ENCODE measurements at places on chromosomes 2 and 18.

- DNase-seq, result no peak
Measured at GRCh38 chr2:173043476-173043875, 32.2 kb upstream of the MAP3K20 start.

GRCh38 chr2:218021536-218022071 lies 18.8 kb upstream of the TNS1 start:
- DNase-seq, result no peak

DNA sequence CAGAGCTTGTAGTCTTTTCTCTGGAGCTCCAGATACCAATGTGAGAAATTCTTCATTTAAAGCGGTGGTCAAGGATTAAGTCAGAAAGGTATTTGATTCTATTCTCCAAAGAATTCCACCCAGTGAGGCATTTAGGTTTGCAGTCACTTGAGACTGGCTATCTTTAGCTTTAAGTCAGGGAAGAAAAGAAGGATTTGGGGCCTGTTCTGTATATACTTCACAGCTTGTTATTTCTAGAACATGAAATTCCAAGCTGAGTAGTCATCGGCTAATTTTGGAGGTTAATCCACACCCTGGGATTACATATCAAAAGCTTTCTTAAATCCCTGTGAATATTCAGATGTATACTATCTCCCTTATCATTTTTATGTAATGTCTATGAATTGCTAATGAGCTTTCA lies 39.4 kb downstream of the MYOM1 start:
- DNase-seq, result no peak

DNA sequence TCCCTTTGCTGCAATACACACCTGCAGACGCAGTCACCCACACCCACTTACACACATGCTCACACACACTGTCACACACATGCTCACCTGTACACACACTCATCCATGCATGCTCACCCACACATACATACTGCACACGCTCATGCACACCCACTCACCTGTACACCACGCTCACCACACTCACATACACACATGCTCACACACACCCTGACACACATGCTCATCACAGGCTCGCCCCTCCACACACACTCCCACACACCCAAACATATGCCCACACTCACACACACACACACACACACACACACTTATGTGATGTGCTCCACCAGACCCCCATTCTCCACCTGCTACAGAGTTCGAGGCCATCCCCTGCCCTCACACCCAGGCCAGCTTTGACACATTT lies 22.8 kb upstream of the CREG2 start:
- no peak for DNase-seq

GRCh38 chr2:186702501-186702900 lies 8.6 kb downstream of the FAM171B start:
- no peak for DNase-seq

DNA sequence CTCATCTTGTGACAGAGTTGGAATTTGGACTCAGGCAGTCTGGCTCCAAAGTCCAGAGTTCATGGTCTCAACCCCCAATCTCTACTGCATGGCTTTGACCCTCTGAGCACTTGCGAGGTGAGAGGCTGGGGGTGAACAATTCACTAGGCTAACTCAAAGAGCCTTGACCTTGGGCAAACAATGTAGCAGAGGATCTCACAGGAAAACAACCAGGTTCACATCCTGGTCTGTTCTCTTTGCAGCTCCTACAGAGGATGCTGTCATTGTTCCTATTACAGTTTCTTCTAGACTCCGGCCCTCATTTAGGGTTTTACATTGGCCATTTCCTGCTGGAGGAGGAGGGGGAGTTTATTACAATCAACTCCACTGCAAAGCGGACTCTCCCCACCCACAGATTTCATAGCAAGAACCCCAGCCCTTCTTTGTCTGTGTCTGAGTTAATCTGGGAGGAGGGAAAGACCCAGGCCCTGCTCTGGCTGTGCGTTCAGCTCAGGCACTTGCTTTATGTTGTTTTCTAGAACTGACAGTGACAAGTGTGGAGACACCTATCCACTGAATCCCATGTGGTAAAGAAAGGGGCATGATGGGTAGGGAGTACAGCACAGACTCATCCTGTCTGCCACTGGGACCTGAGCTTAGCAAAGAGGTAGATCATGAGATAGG lies 101.6 kb downstream of the LBH start:
- peak; percentile 47 for DNase-seq

GRCh38 chr2:238666543-238666942 lies 181.3 kb upstream of the TWIST2 start:
- no peak for DNase-seq

DNA sequence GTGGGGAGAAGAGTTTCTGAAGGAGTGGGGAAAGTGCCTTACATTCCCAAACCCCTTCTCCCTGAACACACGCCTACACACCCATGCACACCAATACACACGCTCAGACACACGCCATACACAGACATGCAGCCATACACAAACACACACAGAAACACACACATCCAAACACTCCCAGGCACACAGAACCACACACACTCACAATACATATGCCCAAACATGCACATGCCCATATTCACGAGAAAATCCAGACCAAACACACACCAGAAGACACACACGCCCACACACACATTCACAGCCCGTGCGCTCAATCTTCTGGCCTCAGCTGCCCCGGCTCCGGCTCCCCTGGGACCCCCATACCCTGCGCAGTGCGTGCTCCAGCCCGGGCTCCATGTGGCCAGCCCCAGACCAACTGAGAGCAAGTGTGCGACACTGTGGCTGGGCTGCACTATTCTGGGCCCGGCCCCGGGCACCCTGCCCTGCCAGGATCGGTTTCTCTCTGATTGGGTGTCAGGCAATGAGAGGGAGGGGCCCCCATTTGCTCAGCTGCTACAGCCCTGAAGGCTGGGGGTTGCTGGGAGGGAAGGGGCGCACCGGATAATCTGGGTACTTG lies at the start of gene PRKAG3:
Gene PRKAG3, minus strand, starts transcription at position 426 of the 613 bp plus-strand sequence.
- DNase-seq, result no peak

DNA sequence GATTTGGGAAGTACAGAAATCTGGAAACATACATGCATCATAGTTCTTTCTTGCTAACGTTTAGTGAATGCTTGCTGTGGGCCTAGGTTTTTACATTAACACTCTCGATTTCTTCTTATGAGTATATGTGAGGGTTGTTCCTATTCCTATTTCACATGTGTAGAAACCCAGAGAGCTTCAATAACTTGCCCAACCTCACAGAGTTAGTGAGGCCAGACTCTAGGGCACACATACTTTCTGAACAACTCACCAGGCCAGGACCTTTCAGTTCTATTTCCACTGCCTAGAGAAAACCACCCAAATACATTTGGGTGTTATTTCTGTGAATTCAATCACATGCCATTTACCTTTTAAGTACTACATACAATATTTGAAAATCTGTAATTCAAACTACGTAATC lies 8.2 kb upstream of the KCTD1 start:
- no peak for DNase-seq

DNA sequence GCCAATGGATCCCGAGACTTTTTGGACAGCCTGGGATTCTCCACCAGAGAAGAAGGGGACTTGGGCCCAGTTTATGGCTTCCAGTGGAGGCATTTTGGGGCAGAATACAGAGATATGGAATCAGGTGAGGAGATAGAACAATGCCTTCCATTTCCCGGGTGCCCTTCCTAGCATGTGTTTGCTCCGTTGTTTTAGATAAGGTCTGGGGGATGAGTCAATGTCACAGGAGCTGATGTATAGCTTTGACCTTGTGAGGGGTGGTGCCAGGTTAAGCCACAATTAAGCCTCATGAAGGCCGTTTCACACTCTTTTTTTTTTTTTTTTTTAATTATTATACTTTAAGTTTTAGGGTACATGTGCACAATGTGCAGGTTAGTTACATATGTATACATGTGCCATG lies 4.7 kb downstream of the TYMS start:
- no peak for DNase-seq

- DNase-seq, result no peak
Measured at GRCh38 chr2:75408771-75409170, 152.0 kb downstream of the EVA1A start.

GRCh38 chr2:107808959-107809358 lies 17.7 kb upstream of the RGPD4 start:
- no peak for DNase-seq

- DNase-seq, result no peak
Measured at GRCh38 chr2:100817388-100817985, 2.5 kb upstream of the NPAS2 start.

GRCh38 chr2:149047118-149047517 lies 8.6 kb downstream of the LYPD6B start:
- DNase-seq, result no peak

GRCh38 chr2:49988276-49988675 lies 834.0 kb upstream of the FSHR start:
- DNase-seq, result no peak

- no peak for DNase-seq
Measured at GRCh38 chr2:13005761-13006335, 289.1 kb downstream of the TRIB2 start.

GRCh38 chr2:130808482-130809268 lies 28.0 kb upstream of the ARHGEF4 start:
- DNase-seq, result no peak

GRCh38 chr2:106953779-106954178 lies 67.8 kb upstream of the ST6GAL2 start:
- no peak for DNase-seq

DNA sequence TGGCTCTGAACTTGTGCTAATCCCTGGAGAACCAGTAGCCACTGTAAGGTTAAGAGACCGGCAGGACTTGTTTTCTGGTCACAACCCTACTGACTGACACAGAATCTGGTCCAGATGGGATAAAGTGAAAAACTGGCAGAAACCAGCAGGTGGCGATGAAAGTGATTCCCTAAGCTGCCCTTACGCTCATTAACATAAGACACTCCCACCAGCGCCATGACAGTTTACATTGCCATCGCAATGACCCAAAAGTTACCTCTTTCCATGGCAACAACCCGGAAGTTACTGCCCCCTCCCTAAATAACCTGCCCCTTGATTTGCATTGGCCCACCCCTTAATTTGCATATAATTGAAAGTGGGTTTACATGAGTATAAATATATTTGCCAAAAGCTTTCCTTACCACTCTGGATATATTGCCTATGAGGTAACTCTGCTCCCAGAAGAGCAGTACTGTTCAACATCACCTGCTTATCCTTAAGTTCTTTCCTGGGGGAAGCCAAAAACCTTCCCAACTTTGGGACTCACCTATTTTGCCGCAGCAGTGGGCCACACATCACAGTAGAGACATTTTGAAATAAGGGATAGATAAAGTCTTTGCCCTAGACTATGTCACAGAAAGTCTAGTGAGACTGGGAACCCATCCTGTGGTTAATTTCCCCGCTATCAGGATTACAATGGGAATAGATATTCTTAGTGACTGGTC lies 35.8 kb upstream of the AFF3 start:
- DNase-seq, result peak; percentile 22

DNA sequence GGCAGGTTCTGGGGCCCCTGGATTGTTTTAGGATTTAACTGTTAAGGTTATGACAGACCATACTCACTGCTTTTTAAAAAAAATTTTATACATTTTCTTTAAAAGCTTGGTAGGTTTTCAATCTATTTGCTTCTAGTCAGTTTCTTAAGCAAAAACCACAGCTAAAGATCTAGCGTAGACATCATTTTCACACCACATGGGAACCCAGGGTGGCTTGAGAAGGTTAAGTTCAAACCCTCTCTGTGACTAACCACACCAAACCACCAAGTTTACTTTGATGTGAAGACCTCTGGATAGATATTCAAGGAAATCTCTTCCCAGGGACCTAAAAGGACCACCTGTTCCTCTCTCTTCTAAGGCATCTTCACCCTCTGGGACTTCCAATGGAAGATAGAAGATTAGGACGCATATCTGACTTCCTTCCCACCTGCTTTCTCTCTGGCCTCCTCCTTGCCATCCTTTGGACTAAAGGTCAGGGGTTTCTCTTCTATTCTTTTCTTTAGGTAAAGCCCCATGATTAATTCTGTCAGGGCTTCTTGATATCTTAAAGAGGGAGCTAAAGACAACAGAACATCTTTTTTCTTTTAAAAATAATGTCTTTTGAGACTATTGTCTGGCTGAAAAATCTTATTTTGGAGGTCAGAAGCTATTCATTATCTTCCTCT lies 32.3 kb downstream of the FOSL2 start:
- DNase-seq, result peak; percentile 39

GRCh38 chr18:37403100-37403781 lies 162.4 kb downstream of the CELF4 start:
- no peak for DNase-seq

DNA sequence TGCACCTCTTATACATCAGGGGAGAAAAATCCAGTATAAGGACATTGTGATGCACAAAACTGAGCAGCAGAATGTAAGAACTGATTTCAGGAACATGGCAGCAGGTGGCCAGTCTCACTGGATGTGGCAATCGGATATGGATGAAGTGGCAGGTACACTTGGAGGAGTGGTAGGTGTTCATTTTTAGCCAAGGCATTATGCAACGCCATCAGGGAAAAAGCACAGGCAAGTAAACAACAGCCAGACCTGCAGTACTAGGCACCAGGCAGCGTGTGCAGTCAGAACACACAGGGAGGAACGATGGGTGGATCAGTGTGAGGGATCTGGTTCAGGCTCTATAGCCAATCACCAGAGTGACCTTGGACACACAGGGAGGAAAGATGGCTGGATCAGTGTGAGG lies 77.4 kb upstream of the GCFC2 start:
- DNase-seq, result no peak

GRCh38 chr2:168459256-168459655 lies 3.2 kb downstream of the CERS6 start:
- DNase-seq, result no peak

- no peak for DNase-seq
Measured at GRCh38 chr2:99554238-99554637, 64.4 kb upstream of the REV1 start.

DNA sequence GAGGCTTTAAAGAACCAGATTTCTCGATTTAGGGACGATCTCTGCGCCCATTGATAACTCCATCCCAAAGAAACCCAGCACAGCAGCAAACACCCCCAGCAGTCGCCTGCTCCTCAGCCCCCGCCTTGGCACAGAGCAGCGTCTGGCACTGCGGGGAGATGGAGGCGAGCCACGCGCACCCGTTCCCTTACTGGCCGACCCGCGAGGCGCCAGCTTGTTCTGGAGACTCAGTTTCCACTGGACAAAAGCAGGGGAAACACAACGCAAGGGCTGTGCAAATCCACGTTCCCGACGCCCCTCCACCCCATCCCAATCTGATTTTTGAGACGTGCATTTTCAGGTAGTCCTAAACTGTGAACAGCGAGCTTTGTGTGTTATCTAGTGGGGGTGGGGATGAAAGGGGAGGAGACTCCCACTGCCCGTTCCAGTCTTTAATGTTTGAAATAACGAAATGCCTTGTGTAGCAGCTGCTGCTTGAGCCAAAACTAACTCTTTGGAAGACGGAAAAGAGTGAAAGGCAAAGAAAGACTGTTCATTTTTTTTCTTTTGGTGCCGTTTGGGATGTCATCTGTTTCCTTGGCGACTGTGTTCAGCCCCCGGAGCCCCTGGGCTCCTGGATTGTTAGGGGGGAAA lies 143.2 kb downstream of the MEIS1 start:
- no peak for DNase-seq

DNA sequence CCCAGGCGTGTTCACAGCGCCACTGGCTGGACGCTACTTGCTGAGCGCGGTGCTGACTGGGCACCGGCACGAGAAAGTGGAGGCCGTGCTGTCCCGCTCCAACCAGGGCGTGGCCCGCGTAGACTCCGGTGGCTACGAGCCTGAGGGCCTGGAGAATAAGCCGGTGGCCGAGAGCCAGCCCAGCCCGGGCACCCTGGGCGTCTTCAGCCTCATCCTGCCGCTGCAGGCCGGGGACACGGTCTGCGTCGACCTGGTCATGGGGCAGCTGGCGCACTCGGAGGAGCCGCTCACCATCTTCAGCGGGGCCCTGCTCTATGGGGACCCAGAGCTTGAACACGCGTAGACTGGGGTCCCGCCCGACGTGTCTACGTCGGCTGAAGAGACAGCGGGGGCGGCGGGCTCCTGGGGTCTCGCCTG lies 891 bp upstream of the KHK start:
- DNase-seq, result peak; percentile 48

- no peak for DNase-seq
Measured at GRCh38 chr2:6769346-6769745, 96.4 kb downstream of the CMPK2 start.

Data from stimulated activated naive CD8-positive, alpha-beta T cell treated with anti-CD3 and anti-CD28 coated beads, Interleukin-15, amount 100 ng/mL, for 72 hours (primary cell).